ENCODE measurements at places on chromosomes 7 and 10.
A peak's percentile ranks its signal among the peaks of the same experiment; 100 is the strongest.

GRCh38 chr10:106310596-106310995 is 853.9 kb downstream of the SORCS1 start:
- DNase-seq: no peak

DNA sequence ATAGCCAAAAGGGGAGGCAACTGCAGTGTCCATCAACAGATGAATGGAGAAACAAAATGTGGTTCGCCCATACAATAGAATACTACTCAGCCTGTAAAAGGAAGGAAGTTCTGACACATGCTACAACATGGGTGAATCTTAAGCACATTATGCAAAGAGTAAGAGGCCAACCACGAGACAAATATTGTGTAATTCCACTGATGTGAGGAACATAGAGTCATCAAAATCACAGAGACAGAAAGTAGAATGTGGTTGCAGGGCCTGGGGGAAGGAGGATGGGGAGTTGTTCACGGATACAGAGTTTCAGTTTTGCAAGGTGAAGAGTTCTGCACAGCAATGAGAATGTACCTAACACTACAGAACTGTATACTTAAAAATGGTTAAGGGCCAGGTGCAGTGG is 13.7 kb upstream of the C10orf71 start:
- no peak for DNase-seq

DNA sequence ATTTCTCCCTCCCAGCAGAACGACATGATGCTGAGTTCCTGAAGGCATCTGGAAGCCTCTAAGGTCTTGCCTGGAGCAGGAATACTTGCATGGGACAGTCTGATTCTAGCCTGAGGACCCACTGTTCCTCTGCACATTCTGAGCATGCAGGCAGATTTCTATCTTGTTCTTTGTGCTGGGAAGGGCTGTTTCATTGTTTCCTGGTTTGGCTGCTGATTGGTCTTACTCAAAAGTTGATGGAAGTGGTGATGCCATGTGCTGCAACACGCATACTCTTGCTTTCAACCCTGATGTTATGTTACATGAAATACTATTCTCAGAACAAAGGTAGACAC is 307.0 kb downstream of the GATA3 start:
- no peak for DNase-seq

DNA sequence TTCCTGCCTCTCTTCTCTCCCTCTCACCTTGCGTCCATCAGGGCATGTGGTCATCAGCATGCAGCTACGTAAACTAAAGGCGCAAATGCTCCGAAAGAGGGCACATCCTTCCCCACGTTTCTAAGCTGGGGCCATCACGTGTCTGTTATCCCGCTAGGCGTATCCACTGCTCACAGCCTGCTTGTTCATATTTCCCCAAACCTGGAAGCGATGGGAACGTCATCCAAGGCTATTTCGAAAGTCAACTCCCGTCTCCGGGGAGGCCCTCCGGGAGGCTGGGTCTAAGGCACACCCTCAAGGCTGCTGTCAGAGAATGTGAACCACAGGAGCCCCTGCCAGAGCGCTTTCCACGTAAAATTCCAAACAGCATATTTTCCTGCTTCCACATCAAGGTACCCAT is 199.2 kb downstream of the DIP2C start:
- DNase-seq: no peak

GRCh38 chr7:70484255-70484654 is 647.7 kb upstream of the GALNT17 start:
- no peak for DNase-seq

DNA sequence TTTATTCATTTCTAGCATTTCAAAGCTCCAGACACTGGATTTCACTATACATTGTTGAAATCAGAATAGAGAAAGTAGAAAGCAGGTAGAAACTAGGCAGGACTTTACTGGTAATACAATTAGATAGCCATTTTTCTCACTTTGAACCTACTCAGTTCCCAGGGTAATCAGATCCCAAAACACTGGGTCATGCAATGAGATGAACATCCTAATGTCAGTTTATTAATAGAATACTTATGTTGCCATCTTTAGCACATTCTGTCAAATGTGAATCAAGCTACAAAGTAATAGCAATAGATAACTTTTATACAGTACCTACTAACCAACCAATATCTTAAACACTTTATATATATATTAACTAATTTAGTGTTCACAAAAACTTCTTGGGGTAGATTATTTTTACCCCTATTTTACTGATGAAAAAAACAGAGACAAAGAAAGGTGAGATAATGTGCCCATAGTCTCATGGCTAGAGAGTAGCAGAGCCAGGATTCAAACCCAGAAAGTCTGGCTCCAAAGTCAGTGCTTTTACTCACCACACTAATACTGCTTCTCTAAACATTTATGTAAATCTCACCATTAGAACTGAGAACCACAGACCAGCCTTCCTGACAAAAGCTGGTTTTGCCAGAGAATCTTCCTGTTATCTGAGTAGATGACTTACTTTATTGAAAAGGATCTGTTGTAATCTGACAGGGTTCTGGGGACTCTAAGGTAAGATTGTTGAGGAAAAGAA is 153.8 kb upstream of the KAT6B start:
- DNase-seq: no peak

GRCh38 chr7:95126053-95126709 is 198.2 kb downstream of the PON1 start:
- DNase-seq: no peak

DNA sequence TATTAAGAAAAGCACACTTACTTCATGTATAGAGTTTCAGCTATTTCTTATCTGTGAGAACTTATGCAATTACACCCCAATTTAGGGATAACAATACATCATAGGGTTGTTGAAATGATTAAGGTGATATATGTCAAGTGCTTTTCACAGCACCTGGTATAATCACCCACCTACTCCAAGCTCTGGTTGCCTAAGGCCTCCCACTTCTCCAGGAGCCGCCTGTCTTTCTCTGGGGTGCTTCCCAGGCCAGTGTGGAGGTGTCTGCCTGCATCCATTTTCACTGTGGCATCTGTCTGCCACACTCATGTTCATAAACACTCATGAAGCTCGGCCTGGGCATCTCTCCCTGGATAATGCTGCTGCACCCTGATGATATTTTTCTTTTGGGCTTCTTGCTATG is 250.3 kb downstream of the STK31 start:
- DNase-seq: no peak

DNA sequence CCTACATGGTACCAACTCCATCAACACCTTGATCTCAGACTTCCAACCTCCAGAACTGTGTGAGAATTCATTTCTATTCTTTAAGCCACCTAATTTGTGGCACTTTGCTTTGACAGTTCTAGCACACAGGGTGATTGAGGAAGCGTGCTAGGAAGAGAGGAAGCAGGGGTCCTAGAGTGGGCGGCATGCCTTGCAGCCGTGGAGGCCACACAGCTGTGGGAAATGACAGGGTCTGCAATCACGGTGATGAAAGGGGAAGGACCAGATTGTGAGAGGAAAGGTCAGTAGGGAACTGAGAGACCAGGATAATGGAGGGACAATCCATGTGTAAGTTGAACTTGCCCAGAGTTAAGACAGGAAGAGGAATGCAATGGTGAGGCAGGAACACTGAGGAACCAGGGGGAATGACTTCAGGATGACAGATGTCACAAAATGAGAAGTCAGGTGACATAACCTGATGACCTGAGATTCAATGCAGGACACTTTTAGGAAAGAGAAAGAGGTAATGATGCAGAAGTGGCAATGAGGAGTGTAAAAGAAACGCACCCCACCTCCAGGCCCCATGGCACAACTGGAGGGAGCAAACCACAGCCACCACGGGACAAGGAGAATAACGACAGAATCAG is 87.3 kb upstream of the PIK3CG start:
- no peak for DNase-seq

DNA sequence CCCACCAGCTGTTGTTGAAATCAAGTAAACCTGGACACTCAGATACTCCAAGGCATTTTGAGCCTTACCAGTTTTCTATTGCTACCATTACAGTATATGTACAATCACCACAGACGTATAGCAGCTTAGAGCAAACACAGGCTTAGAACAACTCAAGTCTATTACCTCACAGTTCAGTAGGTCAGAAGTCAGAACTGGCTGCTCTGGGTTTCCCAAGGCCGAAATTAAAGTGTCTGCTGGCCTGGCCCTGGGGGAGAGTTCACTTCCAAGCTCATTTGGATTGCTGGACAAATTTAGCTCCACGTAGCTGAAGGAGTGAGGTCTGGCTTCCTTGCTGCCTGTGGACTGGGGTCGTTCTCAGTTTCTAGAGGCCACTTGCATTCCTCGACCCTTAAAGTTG is 260.1 kb upstream of the LRRN3 start:
- DNase-seq: no peak

DNA sequence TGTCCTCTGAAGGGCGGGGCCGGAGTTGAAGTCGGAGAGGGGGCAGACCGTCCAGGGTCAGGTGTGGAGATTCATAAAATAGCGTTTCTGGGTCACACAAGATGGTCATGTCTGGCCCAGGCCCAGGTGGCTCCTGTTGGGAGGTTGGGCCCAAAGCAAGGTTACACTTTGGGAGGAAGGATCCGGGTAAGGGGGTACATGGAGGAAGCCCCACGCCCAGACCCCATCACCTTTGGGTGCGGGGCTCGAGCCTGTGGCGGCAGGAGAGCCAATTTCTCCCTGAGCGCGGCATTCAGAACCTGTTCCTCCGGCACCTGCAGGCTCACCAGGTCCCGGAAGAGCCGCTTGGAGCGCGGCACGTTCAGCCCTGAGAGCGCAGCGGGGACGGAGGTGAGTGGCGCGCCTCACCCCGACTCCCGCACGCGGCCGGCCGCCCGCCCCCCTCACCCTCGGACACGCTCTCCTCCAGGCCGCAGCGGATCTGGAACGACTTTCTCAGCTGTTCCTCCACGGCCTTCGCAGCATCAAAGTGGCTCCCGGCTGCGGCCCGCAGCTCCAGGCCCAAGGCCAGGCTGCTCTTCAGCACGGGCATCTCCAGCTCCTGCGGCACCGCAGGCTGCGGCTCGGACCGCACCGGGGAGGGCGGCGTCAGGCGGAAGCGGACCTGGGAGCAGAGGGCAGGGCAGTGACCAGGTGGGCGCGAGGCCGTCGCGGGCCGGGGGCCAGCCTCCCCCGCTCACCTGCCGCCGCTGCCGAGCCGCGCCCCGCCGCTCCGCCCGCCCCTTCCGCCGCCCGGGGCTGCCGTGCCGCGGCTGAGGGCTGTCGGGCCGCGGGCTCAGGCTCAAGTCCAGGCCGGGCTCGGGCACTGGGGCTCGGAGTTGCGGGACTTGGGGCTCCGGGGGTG is 644 bp downstream of the PPP1R35 start:
- peak; percentile 58 for DNase-seq

DNA sequence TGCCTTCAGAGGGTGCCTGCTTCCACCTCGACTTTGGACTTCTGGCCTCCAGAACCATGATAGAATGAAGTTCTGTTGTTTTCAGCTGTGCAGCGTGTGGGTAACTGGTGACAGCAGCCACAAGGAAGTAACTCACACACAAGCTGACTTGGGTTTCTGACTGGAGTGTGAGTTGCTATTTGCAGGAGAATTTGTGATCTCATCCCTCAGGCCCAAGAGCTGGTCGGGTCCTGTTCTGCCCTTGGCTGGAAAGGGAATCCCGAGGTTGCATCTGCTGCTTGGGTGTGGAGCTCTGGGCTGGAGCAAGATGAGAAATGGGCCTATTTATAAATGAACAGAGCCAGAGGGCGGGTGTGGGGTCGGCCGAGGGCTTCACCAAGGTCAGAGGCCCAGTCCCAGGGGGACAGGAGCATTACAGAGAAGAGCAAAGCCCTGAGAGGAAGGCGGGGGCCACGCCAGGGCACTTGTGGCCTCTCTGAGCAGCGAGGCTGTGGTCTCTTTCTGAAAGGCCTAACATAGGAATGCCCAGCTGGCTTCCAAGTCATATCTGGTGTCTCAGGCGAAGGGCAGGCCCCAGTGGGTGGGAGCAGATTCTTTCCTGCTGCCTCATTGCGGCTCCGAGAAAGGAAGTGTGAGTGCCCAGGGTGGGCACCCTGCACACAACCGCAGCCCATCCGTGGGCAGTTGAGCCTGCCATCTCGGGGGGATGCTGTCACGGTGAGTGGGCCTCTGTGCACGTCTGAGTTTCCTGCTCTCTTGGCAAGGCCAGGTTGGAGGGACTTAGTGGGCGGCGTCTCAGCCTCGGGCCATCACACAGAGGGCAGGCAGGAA is 26.5 kb upstream of the C10orf71 start:
- DNase-seq: no peak

- DNase-seq: no peak
Measured at GRCh38 chr7:124275411-124275810, 242.5 kb upstream of the TMEM229A start.

GRCh38 chr7:122311734-122312450 is 7.3 kb upstream of the FEZF1 start:
- DNase-seq: no peak

GRCh38 chr10:60978287-60979115 is 34.5 kb upstream of the RHOBTB1 start:
- no peak for DNase-seq

DNA sequence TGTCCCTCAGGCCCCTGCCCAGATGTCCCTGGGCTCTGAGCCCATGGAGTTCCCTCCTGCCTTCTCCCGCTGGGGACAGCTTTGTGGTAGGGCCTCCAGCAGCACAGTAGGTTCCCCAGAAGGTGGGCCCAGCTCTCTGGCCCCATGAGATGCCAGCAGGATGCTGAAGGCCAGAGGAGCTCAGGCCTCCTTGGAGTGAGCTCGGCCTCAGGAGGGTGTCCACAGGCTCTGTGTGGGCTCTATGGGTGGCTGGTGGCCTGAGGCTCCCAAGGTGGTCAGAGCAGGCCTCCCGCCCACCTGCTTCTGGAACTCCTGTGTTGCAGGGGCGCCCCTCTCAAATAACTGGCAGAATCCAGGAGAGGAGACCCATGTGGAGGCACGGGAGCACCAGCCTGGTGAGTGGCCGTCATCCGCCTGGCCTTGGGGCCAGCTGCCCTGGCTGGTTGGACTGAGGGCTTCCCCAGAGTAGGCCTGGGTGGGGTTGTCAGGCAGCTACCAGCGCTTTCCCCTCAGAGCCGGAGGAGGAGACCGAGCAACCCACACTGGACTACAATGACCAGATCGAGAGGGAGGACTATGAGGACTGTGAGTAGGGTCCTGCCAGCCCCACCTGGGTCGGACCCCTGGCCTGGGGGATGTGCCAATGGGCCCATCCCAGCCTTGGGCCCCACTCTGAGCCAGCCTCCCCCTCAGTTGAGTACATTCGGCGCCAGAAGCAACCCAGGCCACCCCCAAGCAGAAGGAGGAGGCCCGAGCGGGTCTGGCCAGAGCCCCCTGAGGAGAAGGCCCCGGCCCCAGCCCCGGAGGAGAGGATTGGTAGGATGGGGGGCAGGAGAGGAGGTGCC is 3.2 kb downstream of the AEBP1 start:
- DNase-seq: no peak

DNA sequence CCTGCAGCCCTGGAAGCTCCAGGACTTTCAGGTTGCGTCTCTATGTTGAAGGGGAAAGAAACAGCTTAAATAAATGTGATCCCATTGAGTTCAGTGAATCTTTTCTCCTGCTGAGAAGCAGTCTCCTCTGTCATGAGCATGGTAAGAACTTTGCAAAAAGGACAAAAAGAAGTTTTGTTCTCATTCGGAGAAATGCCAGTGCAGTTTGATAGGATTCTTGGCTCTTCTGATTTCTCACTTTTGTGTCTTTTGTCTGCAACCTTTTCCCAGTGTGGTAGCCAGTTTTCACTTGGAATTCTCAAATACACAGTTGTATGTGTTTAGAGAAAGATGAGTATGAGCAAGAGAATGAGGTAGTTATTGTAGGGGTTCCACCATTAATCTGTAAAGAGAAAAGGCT is 64.3 kb downstream of the AP3M1 start:
- DNase-seq: no peak

- DNase-seq: no peak
Measured at GRCh38 chr10:58696736-58697135, 184.1 kb downstream of the BICC1 start.

GRCh38 chr10:15478429-15478828 is 107.3 kb upstream of the FAM171A1 start:
- no peak for DNase-seq

All from activated naive CD4-positive, alpha-beta T cell treated with anti-CD3 and anti-CD28 coated beads, Interleukin-2, amount 50 U/mL, for 16 hours (primary cell).